ENCODE measurements at places on chromosomes 4 and X. TPM values are rescaled to one million over a fixed set of nuclear protein-coding genes. Genes with fewer than 3 reads are reported as not detected.

GRCh38 chr4:88690355-88690754 lies 7.3 kb downstream of the NAP1L5 start:
- no peak overlapping the region for H3K27ac ChIP-seq
- no peak for DNase-seq
- H3K27me3 ChIP-seq = no peaks in the 10 kb centered on the region

GRCh38 chrX:50407976-50408375 lies 62.6 kb downstream of the DGKK start:
- H3K27me3 ChIP-seq = peaks cover 7% of the 10 kb centered on the region
- H3K4me3 ChIP-seq = no peak overlapping the region
- no peak overlapping the region for H3K27ac ChIP-seq
- DNase-seq = no peak
- no peaks in the 10 kb centered on the region for H3K36me3 ChIP-seq

GRCh38 chrX:9609987-9610386 lies 145.1 kb downstream of the TBL1X start:
- H3K27me3 ChIP-seq = no peaks in the 10 kb centered on the region
- H3K27ac ChIP-seq = no peak overlapping the region
- no peak overlapping the region for H3K4me3 ChIP-seq

SRPX2 gene
- 20.0 TPM for total RNA-seq

TLR3 gene
- 7.0 TPM for total RNA-seq

DNA sequence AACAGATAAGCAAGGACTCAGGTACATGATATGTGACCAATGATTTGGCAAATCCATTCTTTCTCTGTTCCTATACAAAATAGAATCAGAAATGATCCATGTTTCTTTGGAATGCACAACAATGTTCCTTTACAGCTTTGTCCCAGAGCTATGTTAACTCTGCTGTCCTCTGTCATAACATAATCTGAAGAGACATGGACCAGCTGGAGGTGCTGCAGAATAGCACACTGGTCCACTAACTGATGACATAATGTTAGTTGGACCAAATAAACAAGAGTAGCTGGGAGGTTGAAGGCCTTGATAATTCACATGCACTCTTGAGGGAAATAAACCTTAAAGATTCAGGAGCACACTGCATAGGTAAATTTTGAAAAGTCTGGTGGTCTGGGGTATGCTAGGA lies 23.0 kb upstream of the DHX15 start:
- H3K4me3 ChIP-seq = no peak overlapping the region
- no peaks in the 10 kb centered on the region for H3K36me3 ChIP-seq
- no peak for DNase-seq
- no peak overlapping the region for H3K27ac ChIP-seq
- H3K27me3 ChIP-seq = no peaks in the 10 kb centered on the region
- no peaks in the 10 kb centered on the region for H3K4me1 ChIP-seq

Data from adrenal gland (tissue), 19 donors.